ENCODE measurements at places on chromosomes 3 and 15. TPM values are rescaled to one million over a fixed set of nuclear protein-coding genes. Genes with fewer than 3 reads are reported as not detected.

The NANOGP8 gene
- total RNA-seq: 8.4 TPM

The PAQR9 gene
- total RNA-seq: not detected

The MASP1 gene
- 2.3 TPM for total RNA-seq

The XXYLT1 gene
- total RNA-seq: 7.8 TPM

The EPHB3 gene
- total RNA-seq: 4.0 TPM

The RASA2 gene
- total RNA-seq: 16.8 TPM
